Activated naive CD8-positive, alpha-beta T cell treated with anti-CD3 and anti-CD28 coated beads for 36 hours (primary cell): ENCODE measurements at places on chromosomes 5 and 9. TPM values are rescaled to one million over a fixed set of nuclear protein-coding genes. Genes with fewer than 3 reads are reported as not detected.
A peak's percentile ranks its signal among the peaks of the same experiment; 100 is the strongest.

Gene SPINK6
- not detected for total RNA-seq

Gene GALNT12
- total RNA-seq: 10.9 TPM

Gene MACIR
- total RNA-seq: 7.9 TPM

Gene TNC
- 0.90 TPM for total RNA-seq

Gene PCDHB12
- total RNA-seq: not detected

Gene SLC36A2
- total RNA-seq: not detected

Gene CCIN
- not detected for total RNA-seq

DNA sequence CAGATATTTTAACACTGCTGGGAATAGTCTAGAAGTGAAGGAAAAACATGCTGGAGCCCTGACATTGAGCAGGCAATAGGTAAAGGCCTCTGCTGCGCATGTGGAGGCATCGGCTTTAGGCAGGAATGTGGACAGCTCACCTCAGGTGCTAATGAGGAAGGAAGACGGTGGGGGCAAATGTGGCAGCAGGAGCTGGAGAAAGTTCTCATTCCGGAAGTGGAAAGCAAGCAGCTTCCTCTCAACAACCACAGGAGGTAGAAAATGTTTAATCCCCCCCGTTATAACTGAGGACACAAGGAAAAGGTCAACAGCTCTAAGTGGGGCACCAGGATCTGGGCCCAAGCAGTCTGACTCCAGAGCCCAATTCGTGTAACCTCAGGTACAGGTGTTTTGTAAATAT lies 7.6 kb upstream of the RPS14 start:
- H3K36me3 ChIP-seq: no peaks in the 10 kb centered on the region
- H3K27me3 ChIP-seq: no peaks in the 10 kb centered on the region
- no peak for DNase-seq
- H3K4me1 ChIP-seq: peaks cover 16% of the 10 kb centered on the region
- H3K27ac ChIP-seq: peak overlapping the region; percentile 71
- H3K4me3 ChIP-seq: peak overlapping the region; percentile 36

DNA sequence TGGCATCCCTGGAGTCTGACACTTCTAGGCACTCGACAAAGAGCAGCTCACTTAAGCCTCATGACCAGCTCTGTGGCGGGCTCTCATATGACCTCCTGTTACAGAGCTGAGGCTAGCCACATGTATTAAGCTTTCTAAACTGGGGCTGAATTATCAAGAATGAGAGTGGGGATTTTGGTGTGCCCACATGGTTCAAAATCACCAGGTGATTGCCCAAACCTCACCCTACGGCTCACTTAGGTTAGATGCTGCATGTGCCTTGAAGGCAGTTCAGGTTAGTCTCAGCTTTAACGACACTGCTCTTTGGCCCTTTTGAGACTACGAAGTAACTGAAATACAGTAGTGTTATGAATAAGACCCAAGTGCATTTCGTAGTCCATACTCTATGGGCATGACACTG lies 39.4 kb upstream of the SMIM32 start:
- no peak overlapping the region for H3K27ac ChIP-seq
- no peak for DNase-seq
- H3K36me3 ChIP-seq: no peaks in the 10 kb centered on the region

GRCh38 chr9:2620919-2621721 lies 467 bp upstream of the VLDLR start:
- H3K4me3 ChIP-seq: peak overlapping the region; percentile 86
- H3K27ac ChIP-seq: peak overlapping the region; percentile 86
- H3K4me1 ChIP-seq: peaks cover 11% of the 10 kb centered on the region
- peaks cover 10% of the 10 kb centered on the region for H3K36me3 ChIP-seq

DNA sequence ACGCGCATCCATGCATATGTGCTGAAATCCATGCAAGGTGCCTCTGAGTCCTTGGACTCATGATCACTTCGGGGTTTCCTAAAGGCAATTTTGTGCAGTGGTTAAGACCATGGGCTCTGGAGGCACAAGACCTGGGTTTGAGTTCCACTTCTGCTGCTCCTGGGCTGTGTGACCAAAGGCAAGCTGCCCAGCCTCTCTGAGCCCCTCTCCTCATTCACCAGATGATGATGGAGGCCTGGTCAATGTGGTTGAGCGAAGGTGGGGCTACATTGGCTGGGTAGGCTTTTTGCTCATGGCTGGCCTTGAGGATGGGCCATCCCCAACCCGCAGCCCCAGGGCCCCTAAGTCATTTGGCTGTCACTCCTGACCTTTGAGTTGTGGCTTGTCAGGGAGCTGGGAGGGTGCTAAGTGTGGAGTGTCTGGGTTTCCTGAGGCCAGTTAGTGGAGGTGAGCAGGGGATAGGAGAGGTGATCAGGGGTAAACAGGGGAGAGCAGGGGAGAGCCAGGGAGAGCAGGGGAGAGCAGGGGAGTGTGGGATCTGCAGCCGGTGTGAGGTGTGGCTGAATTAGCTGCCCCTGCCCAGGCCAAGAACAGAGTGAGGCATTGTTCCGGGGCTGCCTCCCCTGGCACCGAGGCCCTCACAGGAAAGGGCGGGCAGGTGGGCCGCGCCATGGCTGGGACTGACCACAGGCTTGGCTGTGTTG lies 64.6 kb upstream of the SYNPO start:
- no peak overlapping the region for H3K4me3 ChIP-seq
- no peak overlapping the region for H3K27ac ChIP-seq

DNA sequence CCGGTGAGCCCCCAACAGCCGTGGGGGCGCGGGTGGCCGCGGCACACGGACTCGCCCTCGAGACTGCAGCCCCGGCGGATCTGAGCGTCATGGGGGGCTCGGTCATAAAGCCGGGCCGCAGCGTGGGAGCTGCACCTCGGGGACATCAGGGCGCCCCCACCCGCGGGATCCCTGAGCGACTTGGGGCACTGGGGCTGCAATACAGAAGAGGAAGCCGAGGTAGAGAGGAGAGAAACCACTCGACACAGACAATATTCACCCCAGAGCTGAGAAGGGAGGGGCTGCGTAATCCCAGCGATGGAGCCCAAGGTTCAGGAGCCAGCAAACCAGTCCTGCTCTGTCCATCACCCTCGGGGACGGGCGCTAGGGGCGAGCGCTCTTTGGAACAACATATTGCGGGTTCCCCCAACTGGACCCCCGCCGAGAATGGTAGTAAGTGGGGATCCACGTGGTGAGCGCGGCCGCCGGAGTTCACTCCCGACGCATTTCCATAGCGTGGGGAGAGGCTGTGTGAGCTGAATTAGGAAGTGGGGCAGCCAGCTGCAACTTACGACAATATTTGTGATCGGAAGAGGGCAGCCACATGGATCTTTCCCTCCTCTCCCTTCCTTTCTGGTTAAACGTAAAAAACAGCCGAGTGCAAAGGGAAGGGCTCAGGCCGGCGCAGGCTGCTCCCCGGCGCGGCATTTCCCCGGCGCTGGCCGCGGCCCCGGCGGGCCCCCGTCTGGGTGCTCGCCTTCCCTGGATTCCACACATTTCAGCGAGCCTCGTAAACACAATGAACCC lies 9.9 kb downstream of the PTCH1 start:
- peak overlapping the region; percentile 91 for H3K4me3 ChIP-seq
- H3K27me3 ChIP-seq: no peaks in the 10 kb centered on the region
- H3K36me3 ChIP-seq: peaks cover 2% of the 10 kb centered on the region
- peak; percentile 34 for DNase-seq
- H3K4me1 ChIP-seq: peaks cover 34% of the 10 kb centered on the region
- H3K27ac ChIP-seq: peak overlapping the region; percentile 72

GRCh38 chr5:132635873-132636272 lies 22.1 kb upstream of the IL13 start:
- peaks cover 52% of the 10 kb centered on the region for H3K4me1 ChIP-seq
- H3K27ac ChIP-seq: peak overlapping the region; percentile 83
- H3K36me3 ChIP-seq: peaks cover 47% of the 10 kb centered on the region
- H3K27me3 ChIP-seq: no peaks in the 10 kb centered on the region

DNA sequence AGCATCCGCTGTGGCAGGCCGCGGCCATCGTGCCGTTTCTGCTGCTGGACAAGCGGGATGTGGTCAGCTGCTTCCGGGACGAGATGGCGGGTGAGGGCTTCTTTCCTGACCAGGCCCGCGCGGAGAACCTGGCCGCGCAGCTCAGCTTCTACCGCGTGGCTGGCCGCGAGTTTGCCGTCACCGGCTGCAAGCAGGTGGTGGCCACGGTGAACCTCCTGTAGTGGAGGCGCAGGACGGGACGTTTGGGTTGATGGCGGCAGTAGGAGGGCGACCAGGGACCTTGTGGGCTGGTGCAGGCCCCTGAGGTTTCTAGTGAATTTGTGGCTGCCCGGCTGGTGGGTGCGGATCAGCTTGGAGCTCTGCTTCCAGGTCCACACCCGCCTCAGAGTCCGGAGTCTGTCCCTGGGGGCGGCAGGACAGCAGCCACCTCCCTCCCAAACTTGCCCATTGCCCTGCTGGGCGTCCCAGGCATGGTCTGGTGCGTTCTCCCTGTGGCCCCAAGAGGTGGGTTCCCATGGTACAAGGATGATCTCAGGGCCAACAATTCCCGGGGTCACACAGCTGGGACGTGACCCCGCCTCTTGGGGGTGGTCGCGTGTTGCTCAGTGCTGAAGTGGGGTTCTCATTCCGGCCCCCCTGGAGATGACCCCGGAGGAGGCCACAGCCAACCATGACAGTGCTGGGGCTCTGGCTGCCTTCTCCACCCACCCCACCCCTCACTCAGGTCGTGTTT lies 2.4 kb downstream of the TOR4A start:
- no peak overlapping the region for H3K4me3 ChIP-seq
- H3K4me1 ChIP-seq: peaks cover 7% of the 10 kb centered on the region
- no peak overlapping the region for H3K27ac ChIP-seq
- H3K36me3 ChIP-seq: no peaks in the 10 kb centered on the region

DNA sequence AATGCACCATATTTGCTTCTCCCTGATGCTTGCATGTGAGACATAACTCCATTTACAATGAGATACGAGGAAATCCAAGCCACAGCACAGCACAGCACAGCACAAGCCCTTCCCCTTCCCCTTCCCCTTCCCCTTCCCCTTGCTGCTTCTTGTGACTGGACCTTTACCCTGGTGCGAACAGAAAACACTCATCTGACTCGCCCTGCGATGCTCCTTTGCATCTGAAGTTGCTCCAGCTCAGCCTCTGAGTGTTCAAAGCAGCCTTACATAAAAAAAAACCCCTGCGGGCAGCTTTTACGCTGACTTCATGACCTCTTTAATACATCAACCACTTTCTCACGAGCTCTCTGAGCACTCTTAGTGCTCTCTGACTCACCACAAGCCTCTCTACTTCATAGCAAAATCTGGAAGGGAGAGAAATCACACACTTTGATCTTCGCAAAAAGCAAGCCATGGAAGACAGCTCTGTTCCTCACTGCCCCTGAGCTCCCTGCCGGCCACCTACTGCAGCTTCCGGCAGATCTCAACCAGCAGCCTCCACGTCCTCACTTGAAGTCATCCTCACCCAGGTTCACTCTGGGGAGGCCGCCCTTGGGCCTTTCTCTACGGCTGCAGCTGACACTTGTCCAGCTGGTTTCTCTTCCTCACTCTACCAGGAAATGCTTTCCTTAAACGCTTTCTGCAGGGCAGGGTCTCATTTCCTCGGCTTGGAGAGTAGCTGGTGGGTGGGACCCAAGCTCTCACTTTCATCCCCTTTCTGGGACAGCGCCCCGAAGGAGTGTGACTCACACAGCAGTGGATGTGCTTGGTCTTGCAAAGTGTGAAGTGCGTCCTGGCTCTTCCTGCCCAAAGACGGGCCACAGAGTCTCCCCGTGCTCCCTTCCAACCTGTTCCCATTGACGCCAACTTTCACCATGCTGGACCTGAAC lies 5.3 kb downstream of the SLC34A1 start:
- peak overlapping the region; percentile 27 for H3K4me3 ChIP-seq
- peak; percentile 36 for DNase-seq
- H3K36me3 ChIP-seq: no peaks in the 10 kb centered on the region
- H3K4me1 ChIP-seq: peaks cover 30% of the 10 kb centered on the region

DNA sequence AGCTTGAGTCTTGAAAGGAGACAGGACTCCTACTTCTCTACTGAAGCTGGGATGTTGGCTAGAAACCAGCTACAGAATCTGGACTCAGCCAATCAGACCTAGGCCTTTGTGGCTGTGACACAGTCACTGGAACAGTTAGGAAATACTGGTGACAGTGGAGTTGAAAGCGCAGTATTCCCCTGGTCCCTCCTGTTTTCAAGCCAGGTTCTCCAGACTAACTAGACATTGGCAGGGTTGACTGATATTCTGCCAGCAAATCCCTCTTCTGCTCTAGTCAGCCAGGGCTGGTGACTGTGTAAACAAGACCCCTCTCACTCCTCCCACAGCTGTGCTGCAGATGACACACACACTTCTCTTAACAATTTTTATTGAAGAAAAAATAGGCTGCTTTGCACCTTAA lies 8.7 kb downstream of the SHROOM1 start:
- no peaks in the 10 kb centered on the region for H3K36me3 ChIP-seq
- H3K4me1 ChIP-seq: peaks cover 14% of the 10 kb centered on the region
- H3K27ac ChIP-seq: no peak overlapping the region

DNA sequence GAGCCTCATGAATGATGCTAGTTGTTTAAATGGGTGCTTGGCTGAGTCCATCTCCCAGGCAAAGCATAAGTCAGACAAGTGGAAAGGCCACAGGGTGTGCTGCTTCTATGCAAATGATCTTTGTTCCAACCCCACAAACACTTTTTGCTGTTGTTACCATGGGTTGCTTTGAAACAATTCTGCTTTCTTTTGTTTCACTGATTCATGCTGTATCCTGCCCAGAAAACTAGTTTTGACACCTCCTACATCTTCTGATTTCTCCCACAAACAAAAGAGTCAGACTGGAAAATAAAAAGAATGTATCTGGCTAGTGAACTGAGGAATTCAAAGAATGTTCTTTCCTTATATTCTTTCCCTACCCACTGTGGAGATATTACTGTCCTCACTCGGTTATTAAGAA lies 298.6 kb downstream of the DIRAS2 start:
- no peak overlapping the region for H3K4me3 ChIP-seq
- H3K4me1 ChIP-seq: no peaks in the 10 kb centered on the region
- DNase-seq: no peak
- no peak overlapping the region for H3K27ac ChIP-seq

GRCh38 chr9:124688238-124688904 lies 82.7 kb downstream of the NR6A1 start:
- H3K4me1 ChIP-seq: no peaks in the 10 kb centered on the region
- no peaks in the 10 kb centered on the region for H3K36me3 ChIP-seq
- no peak overlapping the region for H3K27ac ChIP-seq
- H3K27me3 ChIP-seq: no peaks in the 10 kb centered on the region
- no peak overlapping the region for H3K4me3 ChIP-seq

DNA sequence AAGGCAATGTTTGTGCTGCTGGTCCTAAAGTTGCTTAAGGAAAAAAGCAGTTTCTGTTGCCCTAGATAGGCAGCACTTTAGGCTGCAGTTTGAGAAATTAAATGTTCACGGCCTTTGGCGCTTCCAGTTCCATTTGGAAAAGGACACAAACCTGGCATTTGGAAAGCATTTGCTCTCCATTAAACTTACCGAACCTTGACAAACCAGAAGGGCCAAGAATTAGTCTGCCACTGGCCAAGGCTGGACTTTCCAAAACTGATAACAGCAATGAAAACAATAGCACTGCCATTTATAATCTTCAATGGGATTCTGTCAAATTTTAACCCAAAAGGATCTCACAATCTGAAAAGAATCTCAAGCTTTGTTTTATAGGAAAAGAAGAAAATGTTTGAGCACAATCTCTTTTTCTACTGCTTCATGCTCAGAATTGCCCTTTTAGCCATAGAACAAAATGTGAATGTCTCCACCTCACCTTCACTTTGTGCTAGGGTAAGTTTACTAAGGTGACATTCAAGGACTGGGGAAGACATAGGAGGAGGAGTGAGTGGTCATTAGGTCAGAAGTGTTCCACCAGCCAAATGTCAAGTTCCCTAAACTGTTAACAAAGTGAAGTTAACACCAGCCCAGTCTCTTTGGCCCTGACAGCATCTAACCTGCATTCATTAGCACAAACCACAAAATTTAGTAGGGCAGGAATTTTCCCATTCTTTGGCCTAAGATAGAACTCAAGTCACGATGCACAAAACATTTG lies 583.4 kb upstream of the DMAC1 start:
- H3K4me3 ChIP-seq: no peak overlapping the region
- H3K27ac ChIP-seq: no peak overlapping the region
- no peak for DNase-seq
- peaks cover 6% of the 10 kb centered on the region for H3K27me3 ChIP-seq
- H3K36me3 ChIP-seq: no peaks in the 10 kb centered on the region
- H3K4me1 ChIP-seq: peaks cover under 1% of the 10 kb centered on the region
